ENCODE measurements at places on chromosomes 11 and 22. TPM values are rescaled to one million over a fixed set of nuclear protein-coding genes. Genes with fewer than 3 reads are reported as not detected.

TEX54 gene
- not detected for total RNA-seq

MN1 gene
- total RNA-seq = 0.65 TPM

OR2AT4 gene
- not detected for total RNA-seq

PNPLA5 gene
- not detected for total RNA-seq

All from thoracic aorta endothelial cell (primary cell).